Activated B cell treated with CpG ODN at 0.5 μM for 24 hours (primary cell): ENCODE measurements at places on chromosomes 1 and 21. TPM values are rescaled to one million over a fixed set of nuclear protein-coding genes. Genes with fewer than 3 reads are reported as not detected.

DNA sequence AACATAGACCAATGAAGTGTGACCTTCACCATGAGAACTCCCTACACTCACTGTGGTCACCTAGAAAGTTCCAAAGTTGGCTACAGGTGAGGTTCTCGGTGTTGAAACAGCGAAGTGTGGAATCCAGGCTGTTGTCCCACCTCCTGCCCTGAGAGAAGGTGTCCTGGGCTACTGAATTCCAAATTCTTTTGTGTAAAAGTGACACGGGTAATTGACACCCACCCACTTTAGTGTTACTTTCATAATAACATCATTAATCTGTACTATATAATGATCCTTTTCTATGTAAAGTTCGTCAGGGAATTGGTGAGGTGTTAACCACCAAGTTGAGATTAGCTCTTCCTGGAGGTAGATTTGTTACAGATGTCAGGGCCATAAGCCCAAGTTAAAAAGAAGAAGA lies 690.7 kb downstream of the RWDD3 start:
- no peaks in the 10 kb centered on the region for H3K36me3 ChIP-seq
- H3K27me3 ChIP-seq = no peaks in the 10 kb centered on the region
- H3K27ac ChIP-seq = no peak overlapping the region
- no peak for DNase-seq
- H3K4me1 ChIP-seq = no peaks in the 10 kb centered on the region

DNA sequence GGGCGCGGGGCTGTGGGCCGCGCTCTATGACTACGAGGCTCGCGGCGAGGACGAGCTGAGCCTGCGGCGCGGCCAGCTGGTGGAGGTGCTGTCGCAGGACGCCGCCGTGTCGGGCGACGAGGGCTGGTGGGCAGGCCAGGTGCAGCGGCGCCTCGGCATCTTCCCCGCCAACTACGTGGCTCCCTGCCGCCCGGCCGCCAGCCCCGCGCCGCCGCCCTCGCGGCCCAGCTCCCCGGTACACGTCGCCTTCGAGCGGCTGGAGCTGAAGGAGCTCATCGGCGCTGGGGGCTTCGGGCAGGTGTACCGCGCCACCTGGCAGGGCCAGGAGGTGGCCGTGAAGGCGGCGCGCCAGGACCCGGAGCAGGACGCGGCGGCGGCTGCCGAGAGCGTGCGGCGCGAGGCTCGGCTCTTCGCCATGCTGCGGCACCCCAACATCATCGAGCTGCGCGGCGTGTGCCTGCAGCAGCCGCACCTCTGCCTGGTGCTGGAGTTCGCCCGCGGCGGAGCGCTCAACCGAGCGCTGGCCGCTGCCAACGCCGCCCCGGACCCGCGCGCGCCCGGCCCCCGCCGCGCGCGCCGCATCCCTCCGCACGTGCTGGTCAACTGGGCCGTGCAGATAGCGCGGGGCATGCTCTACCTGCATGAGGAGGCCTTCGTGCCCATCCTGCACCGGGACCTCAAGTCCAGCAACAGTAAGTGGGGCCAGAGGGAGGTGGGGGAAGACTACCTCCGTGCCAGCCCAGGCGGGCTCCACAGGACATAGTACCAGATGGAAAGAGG lies 808 bp downstream of the MAP3K21 start:
- DNase-seq = peak; percentile 47
- H3K27me3 ChIP-seq = no peaks in the 10 kb centered on the region
- H3K36me3 ChIP-seq = no peaks in the 10 kb centered on the region
- peaks cover 11% of the 10 kb centered on the region for H3K4me1 ChIP-seq
- peak overlapping the region; percentile 68 for H3K4me3 ChIP-seq

DNA sequence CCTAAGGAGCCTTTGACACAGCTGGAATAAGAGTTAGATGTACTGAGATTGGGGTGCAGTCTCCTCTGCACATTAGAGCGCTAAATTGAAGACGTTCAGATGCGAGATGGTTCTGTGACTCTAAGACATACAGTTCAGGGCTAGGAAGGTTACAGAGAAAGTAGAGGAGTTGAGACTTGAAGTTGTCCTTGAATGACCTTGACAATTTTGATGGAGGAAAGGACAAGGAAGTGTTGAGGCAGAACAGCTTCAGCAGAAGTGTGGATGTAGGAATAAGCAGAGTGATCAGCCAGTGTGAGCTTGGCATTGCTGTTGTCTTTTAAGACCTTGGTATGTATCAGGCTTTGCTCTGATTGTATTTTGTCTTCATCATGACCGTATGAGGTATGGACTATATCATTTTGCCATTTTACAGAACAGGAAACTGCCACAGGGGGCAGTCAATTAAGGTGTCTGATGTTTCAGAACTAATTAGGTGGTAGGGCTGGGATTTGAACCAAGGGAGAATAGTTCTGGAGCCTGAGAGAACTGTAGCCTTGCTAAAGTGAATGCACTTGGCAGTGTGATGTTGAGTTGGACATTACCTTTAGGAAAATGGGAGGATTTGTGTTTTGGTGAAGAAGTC lies 9.2 kb downstream of the TTF2 start:
- H3K4me1 ChIP-seq = peaks cover 3% of the 10 kb centered on the region
- no peaks in the 10 kb centered on the region for H3K27me3 ChIP-seq

GRCh38 chr21:41737651-41738324 lies 29.1 kb downstream of the RIPK4 start:
- H3K27ac ChIP-seq = no peak overlapping the region
- no peaks in the 10 kb centered on the region for H3K4me1 ChIP-seq
- no peak overlapping the region for H3K4me3 ChIP-seq
- DNase-seq = no peak

DNA sequence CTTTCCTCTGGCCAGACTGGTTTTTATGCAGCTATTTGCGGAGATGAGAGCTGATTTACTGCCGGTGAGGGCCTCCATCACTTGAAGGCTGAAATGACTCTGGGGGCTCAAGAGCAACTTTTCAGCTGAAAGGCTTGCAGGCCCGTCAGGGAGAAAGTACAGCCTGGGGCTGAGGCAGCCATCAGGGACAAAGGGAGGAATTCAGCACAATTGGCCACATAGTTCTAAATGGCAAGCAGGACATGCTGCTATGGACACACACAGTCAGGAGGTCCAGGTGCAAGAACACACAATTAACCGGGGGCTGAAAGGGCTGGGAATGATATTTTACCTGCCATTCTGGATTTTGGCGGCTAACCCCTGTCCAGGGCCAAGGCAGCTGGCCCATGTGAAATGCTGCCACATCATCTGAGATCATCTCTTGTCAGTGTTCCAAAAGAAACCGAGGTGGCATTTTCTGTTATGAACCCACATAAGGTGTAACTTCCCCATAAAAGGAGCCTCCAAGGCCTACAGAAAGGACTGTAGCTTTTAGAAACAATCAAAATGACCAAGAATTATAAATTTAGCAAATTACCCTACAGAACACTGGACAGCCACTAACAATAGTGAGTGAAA lies 58.2 kb downstream of the LMX1A start:
- peaks cover 2% of the 10 kb centered on the region for H3K27me3 ChIP-seq
- H3K4me1 ChIP-seq = no peaks in the 10 kb centered on the region
- no peak overlapping the region for H3K4me3 ChIP-seq
- no peak for DNase-seq
- H3K36me3 ChIP-seq = no peaks in the 10 kb centered on the region

GRCh38 chr1:50335036-50335435 lies 88.2 kb downstream of the DMRTA2 start:
- H3K4me3 ChIP-seq = no peak overlapping the region
- H3K27ac ChIP-seq = no peak overlapping the region
- peaks cover 3% of the 10 kb centered on the region for H3K4me1 ChIP-seq
- no peak for DNase-seq

- H3K27me3 ChIP-seq = no peaks in the 10 kb centered on the region
- H3K27ac ChIP-seq = peak overlapping the region; percentile 80
- no peak for DNase-seq
- H3K36me3 ChIP-seq = no peaks in the 10 kb centered on the region
- peak overlapping the region; percentile 12 for H3K4me3 ChIP-seq
Measured at GRCh38 chr1:31957701-31958674, 19.8 kb upstream of the PTP4A2 start.

The SAMD13 gene
- 0.18 TPM in 1 of 2 replicates, not detected in the other for total RNA-seq

The GLMN gene
- 11.1 and 14.7 TPM in 2 replicates for total RNA-seq

The SLC16A4 gene
- total RNA-seq = 0.89 and 1.3 TPM in 2 replicates
